ENCODE measurements at places on chromosomes 7 and 10. TPM values are rescaled to one million over a fixed set of nuclear protein-coding genes. Genes with fewer than 3 reads are reported as not detected.

DNA sequence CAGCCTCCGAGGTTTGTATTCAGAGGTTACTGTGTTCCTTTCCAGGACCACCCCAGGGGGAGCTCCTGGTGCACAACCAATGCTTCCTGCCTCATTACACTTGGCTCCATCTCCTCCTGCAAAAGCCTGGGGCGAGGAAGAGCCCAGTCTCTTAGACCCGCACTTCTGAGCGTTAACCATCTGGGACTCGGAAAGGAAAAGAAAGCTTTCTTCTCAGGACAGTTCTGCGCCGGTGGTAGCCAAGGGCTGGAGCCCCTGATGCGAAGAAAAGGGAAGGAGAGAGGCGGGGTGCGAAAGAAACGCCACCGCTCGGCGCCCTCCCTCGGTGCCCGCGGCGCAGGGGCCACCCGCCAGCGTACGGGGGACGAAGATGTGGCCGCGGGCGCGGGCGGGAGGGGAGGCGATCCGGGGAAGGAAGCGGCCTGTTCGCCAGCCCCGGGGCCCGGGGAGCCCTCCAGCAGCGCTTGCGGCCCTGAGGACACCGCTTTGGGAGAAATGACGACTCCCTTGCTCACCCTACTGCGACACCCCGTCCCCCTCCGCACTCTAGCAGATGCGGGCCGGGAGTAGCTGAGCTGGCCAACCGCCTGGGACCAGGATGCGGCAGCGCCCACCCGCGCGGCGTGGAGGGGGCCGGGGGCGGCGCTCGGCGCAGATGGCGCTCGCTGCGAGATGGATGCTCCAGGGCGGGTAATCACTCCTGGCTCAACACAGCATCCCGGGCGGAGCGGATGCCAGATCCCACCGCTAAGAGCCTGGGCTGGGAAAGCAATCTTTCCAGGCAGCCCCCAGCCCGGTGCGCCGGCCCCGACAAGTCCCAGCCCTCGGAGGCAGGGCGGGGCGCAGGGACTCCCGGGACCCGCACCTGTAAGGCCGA, 1.3 kb downstream of the NRCAM start:
- peaks cover 46% of the 10 kb centered on the region for H3K4me1 ChIP-seq
- H3K27ac ChIP-seq, result peak overlapping the region; percentile 69
- peak overlapping the region; percentile 81 for H3K4me3 ChIP-seq
- no peaks in the 10 kb centered on the region for H3K36me3 ChIP-seq
- peak; percentile 32 for DNase-seq
- H3K27me3 ChIP-seq, result no peaks in the 10 kb centered on the region

- peaks cover 9% of the 10 kb centered on the region for H3K4me1 ChIP-seq
- H3K27me3 ChIP-seq, result no peaks in the 10 kb centered on the region
- H3K4me3 ChIP-seq, result no peak overlapping the region
- no peak for DNase-seq
- no peaks in the 10 kb centered on the region for H3K36me3 ChIP-seq
Measured at GRCh38 chr10:79331709-79332108, 15.6 kb upstream of the PPIF start.

GRCh38 chr7:22841954-22842353, 19.3 kb upstream of the TOMM7 start:
- no peaks in the 10 kb centered on the region for H3K27me3 ChIP-seq
- DNase-seq, result no peak
- no peak overlapping the region for H3K4me3 ChIP-seq
- no peaks in the 10 kb centered on the region for H3K36me3 ChIP-seq
- no peak overlapping the region for H3K27ac ChIP-seq

GRCh38 chr10:129024046-129024445, 443.0 kb upstream of the MGMT start:
- H3K27me3 ChIP-seq, result peaks cover 10% of the 10 kb centered on the region
- H3K4me3 ChIP-seq, result no peak overlapping the region
- no peak overlapping the region for H3K27ac ChIP-seq
- no peaks in the 10 kb centered on the region for H3K36me3 ChIP-seq

DNA sequence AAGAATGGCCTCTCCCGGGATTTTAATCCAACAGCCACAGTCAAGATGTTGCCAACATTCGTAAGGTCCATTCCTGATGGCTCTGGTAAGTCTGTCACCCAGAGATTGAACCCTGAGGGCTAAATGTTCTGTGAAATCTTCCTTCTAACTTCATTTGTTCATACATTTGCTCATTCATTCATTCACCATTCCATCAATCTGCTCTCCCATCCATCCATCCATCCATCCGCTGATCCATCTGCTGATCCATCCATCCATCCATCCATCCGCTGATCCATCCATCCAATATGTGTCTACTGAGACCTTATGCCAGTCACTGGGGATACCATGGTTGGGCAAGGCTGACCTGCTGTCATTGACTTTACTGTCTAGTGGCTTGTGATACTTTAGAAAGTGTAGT, 65.6 kb downstream of the HK1 start:
- H3K36me3 ChIP-seq, result no peaks in the 10 kb centered on the region
- H3K27ac ChIP-seq, result no peak overlapping the region
- H3K4me1 ChIP-seq, result peaks cover 13% of the 10 kb centered on the region

- peaks cover 43% of the 10 kb centered on the region for H3K4me1 ChIP-seq
- peak overlapping the region; percentile 79 for H3K27ac ChIP-seq
- H3K27me3 ChIP-seq, result no peaks in the 10 kb centered on the region
- no peaks in the 10 kb centered on the region for H3K36me3 ChIP-seq
- no peak for DNase-seq
Measured at GRCh38 chr7:100467638-100468373, 3.7 kb upstream of the SPACDR start.

DNA sequence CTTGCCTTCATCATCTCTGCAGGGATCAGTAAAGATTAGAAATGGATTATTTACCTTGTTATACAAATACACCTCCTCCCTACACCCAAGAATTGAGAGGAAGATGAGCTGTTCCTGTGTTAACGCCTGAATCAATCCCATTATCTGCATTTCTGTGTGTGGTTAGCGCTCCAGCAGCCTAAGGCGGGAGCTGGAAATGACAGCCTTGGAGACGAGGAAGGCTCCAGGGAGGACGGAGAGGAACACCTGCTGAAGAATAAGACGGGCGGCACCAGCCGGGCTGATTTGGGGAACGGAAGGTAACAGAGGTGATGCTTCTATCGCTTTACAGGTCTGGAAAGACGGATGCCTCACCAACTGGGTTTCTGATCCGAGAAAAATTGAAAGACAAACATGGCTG, 34.2 kb upstream of the DDC start:
- H3K4me1 ChIP-seq, result no peaks in the 10 kb centered on the region
- DNase-seq, result no peak

The ATOH7 gene
- total RNA-seq, result not detected

The DPP6 gene
- total RNA-seq, result 1.8 TPM

The MYL10 gene
- total RNA-seq, result not detected

- H3K27me3 ChIP-seq, result no peaks in the 10 kb centered on the region
- DNase-seq, result no peak
- H3K27ac ChIP-seq, result peak overlapping the region; percentile 97
Measured at GRCh38 chr7:150380463-150380862, 1.3 kb downstream of the ZNF775 start.

The SKIDA1 gene
- total RNA-seq, result 1.3 TPM

The TFR2 gene
- not detected for total RNA-seq

GRCh38 chr10:91144961-91145360, 75.5 kb upstream of the PCGF5 start:
- no peak overlapping the region for H3K4me3 ChIP-seq
- no peaks in the 10 kb centered on the region for H3K4me1 ChIP-seq
- no peak for DNase-seq
- no peak overlapping the region for H3K27ac ChIP-seq
- H3K36me3 ChIP-seq, result no peaks in the 10 kb centered on the region
- H3K27me3 ChIP-seq, result no peaks in the 10 kb centered on the region

DNA sequence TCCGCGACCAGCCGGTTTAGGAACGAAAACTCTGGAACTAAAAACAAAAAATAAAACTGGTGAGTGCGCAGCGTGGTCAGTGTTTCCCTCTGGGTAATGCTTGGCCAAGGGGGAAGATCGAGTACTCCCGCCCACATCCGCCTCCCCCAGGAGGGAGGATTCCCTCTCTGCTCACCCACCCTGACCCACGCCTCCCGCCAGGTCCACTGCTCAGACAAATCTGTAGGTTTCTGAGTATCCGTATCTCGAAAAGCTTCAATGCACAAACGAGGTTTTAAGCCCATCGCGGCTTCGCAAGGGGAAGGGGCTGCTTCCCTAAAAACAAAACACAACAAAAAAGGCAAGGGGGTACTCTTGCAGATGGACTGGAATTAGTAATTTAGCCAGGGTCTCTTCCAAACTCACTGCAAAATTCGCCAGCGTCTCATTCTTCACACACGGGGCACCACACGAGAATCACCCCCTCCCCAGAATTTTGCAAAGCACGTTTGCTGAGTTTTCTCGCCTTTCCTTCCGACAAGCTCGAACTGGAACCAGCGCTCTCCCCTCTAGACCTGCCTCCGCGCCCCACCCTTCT, 75.2 kb downstream of the INSIG1 start:
- H3K27ac ChIP-seq, result no peak overlapping the region
- H3K4me1 ChIP-seq, result peaks cover 47% of the 10 kb centered on the region
- H3K36me3 ChIP-seq, result no peaks in the 10 kb centered on the region
- H3K27me3 ChIP-seq, result peaks cover 53% of the 10 kb centered on the region

GRCh38 chr10:118523775-118524174, 71.7 kb downstream of the PRLHR start:
- H3K27me3 ChIP-seq, result no peaks in the 10 kb centered on the region
- no peaks in the 10 kb centered on the region for H3K4me1 ChIP-seq
- H3K27ac ChIP-seq, result no peak overlapping the region

The LIPJ gene
- not detected for total RNA-seq

The GOLGA7B gene
- 12.5 TPM for total RNA-seq

- no peak overlapping the region for H3K4me3 ChIP-seq
- no peak for DNase-seq
- H3K4me1 ChIP-seq, result no peaks in the 10 kb centered on the region
- no peaks in the 10 kb centered on the region for H3K36me3 ChIP-seq
Measured at GRCh38 chr10:70599319-70599718, 3.2 kb downstream of the PRF1 start.

- no peaks in the 10 kb centered on the region for H3K4me1 ChIP-seq
- no peaks in the 10 kb centered on the region for H3K36me3 ChIP-seq
- H3K4me3 ChIP-seq, result no peak overlapping the region
- no peak for DNase-seq
Measured at GRCh38 chr10:11864727-11865126, 41.6 kb downstream of the PROSER2 start.

DNA sequence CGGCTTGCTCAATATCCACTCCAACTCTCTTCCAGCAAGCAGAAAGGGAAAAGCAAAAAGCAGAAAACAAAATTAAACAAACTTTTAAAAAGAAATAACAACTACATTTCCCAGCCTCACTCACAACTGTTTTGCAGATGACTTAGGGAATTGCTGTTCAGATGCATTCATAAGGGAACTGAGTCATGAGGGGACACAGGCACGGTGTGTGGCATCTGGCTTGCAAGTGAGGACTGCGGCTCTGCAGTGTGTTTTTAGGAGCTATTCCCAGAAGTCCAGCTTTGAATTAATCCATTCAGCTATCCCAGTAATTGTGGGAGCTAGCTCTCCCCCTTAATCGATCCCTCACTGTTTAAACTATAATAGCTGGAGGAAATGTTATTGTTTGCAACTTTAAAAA, 30.3 kb downstream of the PTN start:
- no peaks in the 10 kb centered on the region for H3K27me3 ChIP-seq
- H3K4me3 ChIP-seq, result no peak overlapping the region
- H3K27ac ChIP-seq, result no peak overlapping the region
- H3K36me3 ChIP-seq, result no peaks in the 10 kb centered on the region
- H3K4me1 ChIP-seq, result no peaks in the 10 kb centered on the region

GRCh38 chr10:126806498-126806897, 98.7 kb upstream of the DOCK1 start:
- H3K4me1 ChIP-seq, result no peaks in the 10 kb centered on the region
- no peak overlapping the region for H3K4me3 ChIP-seq
- H3K27ac ChIP-seq, result no peak overlapping the region
- no peak for DNase-seq

The UMAD1 gene
- 34.8 TPM for total RNA-seq

DNA sequence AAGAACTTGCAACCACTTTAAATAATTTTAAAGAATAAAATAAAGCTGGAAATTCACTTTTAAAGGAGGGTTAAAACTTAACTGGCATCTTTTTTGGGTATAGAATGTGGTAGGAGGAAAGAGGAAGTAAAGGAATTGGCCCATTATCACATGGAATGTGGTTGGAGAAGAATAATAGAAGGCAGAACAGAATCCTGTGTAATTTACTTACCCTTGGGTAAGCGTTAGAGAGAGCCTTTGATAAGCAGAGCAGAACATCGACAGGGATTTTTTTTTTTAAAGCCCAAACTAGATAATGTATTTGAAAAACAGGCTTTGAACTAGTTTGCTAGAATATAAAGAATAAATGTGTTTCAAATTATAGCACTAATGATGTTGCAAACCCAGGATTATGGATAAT, 199.8 kb upstream of the KIAA1217 start:
- H3K4me3 ChIP-seq, result no peak overlapping the region
- no peak for DNase-seq
- H3K4me1 ChIP-seq, result no peaks in the 10 kb centered on the region
- no peaks in the 10 kb centered on the region for H3K27me3 ChIP-seq

The PDAP1 gene
- total RNA-seq, result 22.7 TPM

GRCh38 chr7:38300175-38300574, 26.7 kb upstream of the TARP start:
- no peak overlapping the region for H3K27ac ChIP-seq
- H3K27me3 ChIP-seq, result no peaks in the 10 kb centered on the region
- H3K36me3 ChIP-seq, result no peaks in the 10 kb centered on the region
- no peak for DNase-seq
- no peak overlapping the region for H3K4me3 ChIP-seq
- H3K4me1 ChIP-seq, result no peaks in the 10 kb centered on the region

The OR6V1 gene
- total RNA-seq, result not detected

DNA sequence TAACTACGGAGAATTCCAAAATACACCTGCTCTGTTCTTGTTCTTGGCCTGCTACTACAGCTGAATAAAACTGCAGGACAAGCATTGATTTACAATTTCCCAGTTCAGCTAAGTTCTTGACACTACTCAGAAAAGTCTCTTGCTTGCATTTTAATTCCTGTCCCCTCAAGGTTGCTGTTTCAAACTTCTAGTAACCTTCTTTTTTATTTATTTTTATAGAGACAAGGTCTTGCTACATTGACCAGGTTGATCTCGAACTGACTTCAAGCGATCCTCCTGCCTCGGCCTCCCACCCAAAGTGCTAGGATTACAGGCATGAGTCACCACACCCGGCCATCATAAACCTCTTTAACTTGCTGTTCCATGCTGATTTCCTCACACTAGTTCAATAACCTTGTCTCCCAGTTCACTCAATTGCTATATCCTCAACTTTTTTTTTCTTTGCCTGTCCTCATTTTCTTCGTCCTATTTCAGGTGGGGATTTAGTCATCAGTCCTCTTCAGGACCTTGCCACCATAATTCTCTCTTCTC, 79.9 kb downstream of the ARHGAP21 start:
- no peaks in the 10 kb centered on the region for H3K36me3 ChIP-seq
- DNase-seq, result no peak
- peak overlapping the region; percentile 12 for H3K27ac ChIP-seq
- no peak overlapping the region for H3K4me3 ChIP-seq
- no peaks in the 10 kb centered on the region for H3K27me3 ChIP-seq

The TAS2R40 gene
- total RNA-seq, result not detected

GRCh38 chr10:34396663-34397062, 418.4 kb downstream of the PARD3 start:
- DNase-seq, result no peak
- H3K27me3 ChIP-seq, result no peaks in the 10 kb centered on the region
- H3K27ac ChIP-seq, result no peak overlapping the region
- H3K4me3 ChIP-seq, result no peak overlapping the region
- H3K36me3 ChIP-seq, result no peaks in the 10 kb centered on the region

- H3K27ac ChIP-seq, result no peak overlapping the region
- no peaks in the 10 kb centered on the region for H3K36me3 ChIP-seq
- DNase-seq, result no peak
- H3K4me1 ChIP-seq, result no peaks in the 10 kb centered on the region
- no peaks in the 10 kb centered on the region for H3K27me3 ChIP-seq
Measured at GRCh38 chr7:145692237-145692950, 424.2 kb upstream of the CNTNAP2 start.

The TAS2R3 gene
- 2.6 TPM for total RNA-seq

The ZNF488 gene
- total RNA-seq, result not detected

The ADCY1 gene
- 7.6 TPM for total RNA-seq

Measured in body of pancreas (tissue), 4 donors.